Stomach (tissue), 19 donors: ENCODE measurements at places on chromosomes 1 and 21. TPM values are rescaled to one million over a fixed set of nuclear protein-coding genes. Genes with fewer than 3 reads are reported as not detected.

GRCh38 chr1:182789138-182790076, at the start of gene NPL:
Gene NPL (plus strand): TSS chr1:182789773. CDS start chr1:182794372, 4,599 bp downstream.
- peak; percentile 94 for DNase-seq

GRCh38 chr21:34754690-34755647, 86.2 kb downstream of the CLIC6 start:
- no peak for DNase-seq

- peak; percentile 81 for DNase-seq
These were observed at the start of gene NPR1 for GRCh38 chr1:153678519-153679336. Gene NPR1 (plus strand): TSS chr1:153678688. CDS start chr1:153679109, 421 bp downstream.

- DNase-seq, result no peak
These were observed 23.6 kb downstream of the COA6 start for GRCh38 chr1:234396871-234397270.

The RSPH1 gene
- not detected for total RNA-seq

The SLC50A1 gene
- total RNA-seq, result 47.9 TPM
